ENCODE measurements at places on chromosomes 13 and 19. TPM values are rescaled to one million over a fixed set of nuclear protein-coding genes. Genes with fewer than 3 reads are reported as not detected.

GRCh38 chr13:39244561-39245230 lies 206.4 kb downstream of the NHLRC3 start:
- no peak overlapping the region for H3K4me3 ChIP-seq
- H3K36me3 ChIP-seq: no peaks in the 10 kb centered on the region

- peaks cover 23% of the 10 kb centered on the region for H3K27me3 ChIP-seq
- H3K4me3 ChIP-seq: no peak overlapping the region
- no peak for DNase-seq
- peaks cover 2% of the 10 kb centered on the region for H3K4me1 ChIP-seq
Measured at GRCh38 chr13:27228131-27228530, 23.2 kb upstream of the RPL21 start.

- peaks cover 12% of the 10 kb centered on the region for H3K27me3 ChIP-seq
- peaks cover 2% of the 10 kb centered on the region for H3K4me1 ChIP-seq
- H3K36me3 ChIP-seq: no peaks in the 10 kb centered on the region
- no peak overlapping the region for H3K4me3 ChIP-seq
- no peak for DNase-seq
Measured at GRCh38 chr13:39874331-39875053, 219.0 kb downstream of the COG6 start.

The ZNF284 gene
- 1.6 TPM for total RNA-seq

The CYP2F1 gene
- total RNA-seq: 0.37 TPM

GRCh38 chr13:40095695-40096356 lies 440.4 kb downstream of the COG6 start:
- no peak for DNase-seq
- H3K27ac ChIP-seq: peak overlapping the region; percentile 2
- H3K36me3 ChIP-seq: no peaks in the 10 kb centered on the region
- H3K4me3 ChIP-seq: peak overlapping the region; percentile 5

The KLK8 gene
- total RNA-seq: not detected

- no peak overlapping the region for H3K27ac ChIP-seq
- no peak for DNase-seq
- peaks cover 29% of the 10 kb centered on the region for H3K27me3 ChIP-seq
- H3K36me3 ChIP-seq: peaks cover 5% of the 10 kb centered on the region
- H3K4me1 ChIP-seq: no peaks in the 10 kb centered on the region
Measured at GRCh38 chr19:29239213-29239776, 26.3 kb upstream of the UQCRFS1 start.

The ERCC1 gene
- 36.2 TPM for total RNA-seq

GRCh38 chr13:48626726-48627451 lies 26.8 kb upstream of the CYSLTR2 start:
- no peak overlapping the region for H3K27ac ChIP-seq
- H3K27me3 ChIP-seq: no peaks in the 10 kb centered on the region
- no peak for DNase-seq
- no peak overlapping the region for H3K4me3 ChIP-seq
- no peaks in the 10 kb centered on the region for H3K4me1 ChIP-seq

The ZNF253 gene
- total RNA-seq: 8.0 TPM

The SPIB gene
- 3.0 TPM for total RNA-seq

- no peak overlapping the region for H3K27ac ChIP-seq
- H3K36me3 ChIP-seq: peaks cover 5% of the 10 kb centered on the region
- peaks cover 3% of the 10 kb centered on the region for H3K4me1 ChIP-seq
- no peaks in the 10 kb centered on the region for H3K27me3 ChIP-seq
- DNase-seq: no peak
- no peak overlapping the region for H3K4me3 ChIP-seq
Measured at GRCh38 chr13:44974056-44974793, 15.0 kb downstream of the NUFIP1 start.

DNA sequence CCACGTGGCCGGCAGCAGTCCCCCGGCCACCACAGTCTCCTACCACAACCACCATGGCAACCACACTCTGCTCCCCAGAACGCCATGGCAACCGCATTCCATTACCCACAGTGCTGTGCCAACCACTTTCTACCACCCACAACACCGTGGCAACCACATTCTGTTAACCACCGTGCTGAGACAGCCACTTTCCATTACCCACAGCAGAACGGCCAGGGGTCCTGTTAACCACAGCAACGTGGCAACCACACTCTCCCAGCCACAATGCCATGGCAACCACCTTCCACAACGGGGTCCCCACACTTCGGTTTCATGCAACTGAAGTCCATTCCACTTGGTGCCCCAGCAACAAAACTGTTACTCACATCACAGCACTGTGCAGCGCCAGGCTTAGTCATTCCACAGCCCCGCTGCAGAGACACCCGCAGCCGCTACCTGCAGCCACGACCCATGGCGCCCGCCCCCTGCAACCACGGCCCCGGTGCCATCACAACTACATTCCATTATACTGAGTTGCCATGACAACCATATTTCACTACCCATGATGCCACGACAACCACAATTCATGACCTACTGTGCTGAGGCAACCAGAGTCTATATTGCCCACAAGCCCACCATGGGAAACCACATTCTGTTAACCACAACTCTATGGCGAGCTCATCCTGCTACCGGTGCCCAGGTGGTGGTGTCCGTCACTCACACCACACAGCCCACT lies 10.0 kb downstream of the DPF1 start:
- H3K4me3 ChIP-seq: peak overlapping the region; percentile 47
- peaks cover 49% of the 10 kb centered on the region for H3K27me3 ChIP-seq
- peak; percentile 47 for DNase-seq
- peak overlapping the region; percentile 41 for H3K27ac ChIP-seq

GRCh38 chr13:109802936-109803335 lies 16.6 kb upstream of the IRS2 start:
- H3K4me1 ChIP-seq: no peaks in the 10 kb centered on the region
- no peak overlapping the region for H3K4me3 ChIP-seq
- no peak overlapping the region for H3K27ac ChIP-seq

DNA sequence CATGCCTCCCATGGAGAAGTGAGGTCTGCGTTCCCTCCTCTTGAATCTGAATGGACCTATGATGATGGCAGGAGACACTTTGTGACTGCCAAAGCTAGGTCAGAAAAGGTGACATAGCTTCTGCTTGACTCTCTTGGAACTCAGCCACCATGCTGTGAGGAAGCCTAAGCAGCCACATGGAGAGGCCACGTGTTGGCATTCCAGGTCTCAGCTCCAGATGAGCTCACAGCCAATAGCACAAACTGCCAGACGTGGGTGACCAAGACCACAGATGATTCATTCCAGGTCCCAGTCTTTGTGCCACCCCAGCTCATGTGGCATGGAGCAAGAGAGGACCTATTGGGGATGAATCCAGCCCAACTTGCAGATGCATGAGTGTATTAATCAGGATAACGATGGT lies 8.7 kb upstream of the GGACT start:
- H3K27ac ChIP-seq: no peak overlapping the region
- DNase-seq: no peak
- H3K4me1 ChIP-seq: peaks cover 3% of the 10 kb centered on the region
- no peaks in the 10 kb centered on the region for H3K27me3 ChIP-seq

The VWA8 gene
- 21.5 TPM for total RNA-seq

GRCh38 chr19:31285744-31286143 lies 63.5 kb downstream of the TSHZ3 start:
- peaks cover 7% of the 10 kb centered on the region for H3K27me3 ChIP-seq
- peaks cover 5% of the 10 kb centered on the region for H3K4me1 ChIP-seq
- peaks cover 3% of the 10 kb centered on the region for H3K36me3 ChIP-seq
- no peak for DNase-seq

- DNase-seq: no peak
- H3K27me3 ChIP-seq: peaks cover 6% of the 10 kb centered on the region
- H3K27ac ChIP-seq: no peak overlapping the region
- H3K4me3 ChIP-seq: no peak overlapping the region
- H3K36me3 ChIP-seq: no peaks in the 10 kb centered on the region
Measured at GRCh38 chr19:31308781-31309180, 40.5 kb downstream of the TSHZ3 start.

GRCh38 chr19:34118879-34119748 lies 53.2 kb upstream of the LSM14A start:
- H3K36me3 ChIP-seq: no peaks in the 10 kb centered on the region
- H3K4me3 ChIP-seq: no peak overlapping the region
- no peaks in the 10 kb centered on the region for H3K4me1 ChIP-seq
- peaks cover 28% of the 10 kb centered on the region for H3K27me3 ChIP-seq
- no peak overlapping the region for H3K27ac ChIP-seq
- DNase-seq: no peak

GRCh38 chr13:26406791-26407190 lies 150.7 kb upstream of the WASF3 start:
- H3K36me3 ChIP-seq: peaks cover 9% of the 10 kb centered on the region
- no peak for DNase-seq
- no peak overlapping the region for H3K27ac ChIP-seq
- H3K4me1 ChIP-seq: peaks cover 3% of the 10 kb centered on the region
- H3K4me3 ChIP-seq: no peak overlapping the region

DNA sequence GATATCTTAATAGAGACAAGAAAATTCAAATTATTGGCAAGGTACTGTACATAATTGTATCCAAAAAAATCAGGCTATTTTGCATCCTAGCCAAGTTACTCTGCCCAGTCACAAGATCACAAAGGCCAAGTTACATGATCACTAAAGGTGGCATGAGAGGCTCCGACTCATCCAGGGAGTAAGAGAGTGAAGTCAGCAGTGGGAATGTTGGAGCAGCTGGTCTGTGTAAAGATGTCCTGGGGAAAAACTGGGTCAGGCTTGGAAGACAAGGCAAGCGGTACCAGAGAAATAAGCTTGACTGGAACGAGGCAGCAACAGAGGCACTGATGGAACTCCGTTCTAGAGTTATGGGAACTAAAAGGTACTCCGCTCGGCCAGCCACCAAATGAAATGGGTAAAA lies 50.2 kb upstream of the PSG2 start:
- DNase-seq: no peak
- no peak overlapping the region for H3K4me3 ChIP-seq
- H3K27me3 ChIP-seq: peaks cover 11% of the 10 kb centered on the region
- H3K36me3 ChIP-seq: no peaks in the 10 kb centered on the region
- H3K4me1 ChIP-seq: no peaks in the 10 kb centered on the region

The MBD3L2 gene
- total RNA-seq: not detected

DNA sequence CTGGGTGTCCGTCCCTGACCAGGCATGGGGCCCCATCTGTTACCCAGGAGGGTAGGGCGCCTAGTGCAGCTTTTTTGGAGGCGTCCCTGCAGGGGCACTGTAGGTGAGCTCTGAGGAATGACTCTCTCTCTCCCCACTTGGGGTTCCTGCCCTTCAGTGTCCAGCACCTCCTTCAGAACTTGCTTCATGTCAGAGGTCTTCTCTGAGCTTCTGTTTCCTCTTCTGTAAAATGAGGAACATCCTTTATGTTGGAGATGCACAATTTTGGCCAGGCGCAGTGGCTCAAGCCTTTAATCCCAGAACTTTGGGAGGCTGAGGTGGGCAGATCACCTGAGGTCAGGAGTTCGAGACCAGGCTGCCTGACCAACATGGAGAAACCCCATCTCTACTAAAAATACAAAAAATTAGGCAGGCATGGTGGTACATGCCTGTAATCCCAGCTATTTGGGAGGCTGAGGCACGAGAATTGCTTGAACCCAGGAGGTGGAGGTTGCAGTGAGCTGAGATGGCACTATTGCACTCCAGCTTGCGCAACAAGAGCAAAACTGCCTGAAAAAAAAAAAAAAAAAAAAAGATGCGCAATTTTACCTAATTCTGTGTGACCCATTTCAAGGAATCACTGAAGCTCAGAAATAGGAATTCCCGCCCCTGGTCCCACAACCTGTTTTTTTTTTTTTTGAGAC lies 15.2 kb upstream of the PIK3R2 start:
- H3K27ac ChIP-seq: no peak overlapping the region
- no peaks in the 10 kb centered on the region for H3K27me3 ChIP-seq
- H3K4me3 ChIP-seq: no peak overlapping the region
- peaks cover 6% of the 10 kb centered on the region for H3K36me3 ChIP-seq
- no peak for DNase-seq
- peaks cover 3% of the 10 kb centered on the region for H3K4me1 ChIP-seq

DNA sequence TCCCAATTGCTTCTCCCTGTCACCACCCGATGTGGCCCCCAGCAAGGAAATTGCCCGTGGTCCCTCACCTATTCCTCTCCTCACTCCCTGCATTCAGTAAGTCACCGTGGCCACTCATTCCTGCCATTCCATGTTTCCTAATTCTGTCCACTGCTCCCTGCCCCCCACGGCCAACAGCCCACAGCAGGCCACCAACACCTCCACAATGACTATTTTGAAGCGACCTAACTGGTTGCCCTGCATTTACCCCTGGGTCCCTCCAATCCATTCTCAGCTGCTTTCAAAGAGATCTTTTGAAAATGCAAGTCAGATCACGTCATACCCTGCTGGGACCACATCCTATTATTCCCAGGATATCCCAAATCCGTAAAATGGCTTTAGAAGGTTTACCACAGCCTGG lies 210.4 kb downstream of the DCLK1 start:
- H3K4me3 ChIP-seq: no peak overlapping the region
- no peaks in the 10 kb centered on the region for H3K36me3 ChIP-seq
- H3K4me1 ChIP-seq: peaks cover 2% of the 10 kb centered on the region
- no peak for DNase-seq
- H3K27me3 ChIP-seq: no peaks in the 10 kb centered on the region
- no peak overlapping the region for H3K27ac ChIP-seq

- no peak overlapping the region for H3K27ac ChIP-seq
- no peaks in the 10 kb centered on the region for H3K27me3 ChIP-seq
- no peaks in the 10 kb centered on the region for H3K36me3 ChIP-seq
Measured at GRCh38 chr13:111949311-111949710, 117.6 kb upstream of the SOX1 start.

DNA sequence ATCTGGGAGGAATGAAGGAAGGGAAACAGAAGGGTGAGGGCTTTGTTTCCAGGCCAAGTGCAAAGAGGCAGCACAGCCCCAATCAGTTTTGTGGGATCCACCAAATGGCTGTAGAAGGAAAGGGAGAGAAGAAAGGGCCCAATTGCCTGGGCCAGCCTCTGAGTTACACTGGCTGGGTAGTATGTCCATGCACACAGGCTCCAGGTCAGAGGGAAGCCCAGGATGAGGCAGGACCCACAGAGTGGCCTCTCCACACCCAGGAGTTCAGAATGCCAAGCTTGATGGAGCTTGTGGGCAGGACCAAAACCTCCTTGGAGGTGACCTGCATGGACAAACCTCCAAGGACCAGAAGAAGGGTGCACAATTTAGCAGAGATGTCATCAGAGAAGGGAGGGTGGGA lies 178.2 kb upstream of the TSHZ3 start:
- no peak for DNase-seq
- H3K36me3 ChIP-seq: no peaks in the 10 kb centered on the region
- H3K27ac ChIP-seq: no peak overlapping the region
- H3K4me3 ChIP-seq: no peak overlapping the region

The OLFM2 gene
- 3.9 TPM for total RNA-seq

The ODAD3 gene
- not detected for total RNA-seq

- no peak for DNase-seq
- H3K4me3 ChIP-seq: no peak overlapping the region
- no peaks in the 10 kb centered on the region for H3K36me3 ChIP-seq
- H3K4me1 ChIP-seq: peaks cover 5% of the 10 kb centered on the region
- no peaks in the 10 kb centered on the region for H3K27me3 ChIP-seq
Measured at GRCh38 chr13:24606486-24607170, 73.6 kb upstream of the ATP12A start.

The KIR2DL1 gene
- total RNA-seq: not detected

DNA sequence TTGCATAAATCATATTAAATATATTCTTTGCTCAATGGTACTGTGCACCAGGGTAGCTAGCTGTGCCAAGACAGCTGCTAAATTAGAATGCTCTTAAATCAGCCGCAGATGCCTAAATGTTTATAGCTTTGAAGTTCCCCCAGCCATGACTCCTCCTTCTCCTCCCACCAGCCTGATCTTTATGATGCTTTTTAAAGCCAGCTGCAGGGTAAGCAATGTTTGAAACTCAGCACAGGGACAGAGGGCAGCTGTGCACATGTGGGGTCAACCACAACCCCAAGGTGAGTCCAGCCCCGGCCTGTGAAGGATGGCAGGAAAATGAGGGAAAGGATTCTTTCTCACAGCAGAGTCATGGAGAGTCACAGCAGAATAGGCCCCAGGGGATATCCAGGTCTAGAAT lies 635.7 kb downstream of the UQCRFS1 start:
- no peak overlapping the region for H3K27ac ChIP-seq
- H3K36me3 ChIP-seq: peaks cover 2% of the 10 kb centered on the region
- no peaks in the 10 kb centered on the region for H3K27me3 ChIP-seq
